ENCODE measurements at places on chromosomes 2 and 18. TPM values are rescaled to one million over a fixed set of nuclear protein-coding genes. Genes with fewer than 3 reads are reported as not detected.

AQP12A gene
- not detected for total RNA-seq

CAPN14 gene
- 0.04 TPM for total RNA-seq

GRCh38 chr18:80088823-80089222, 20.2 kb upstream of the ADNP2 start:
- no peaks in the 10 kb centered on the region for H3K27me3 ChIP-seq
- H3K4me1 ChIP-seq, result no peaks in the 10 kb centered on the region
- H3K4me3 ChIP-seq, result no peak overlapping the region
- no peak for DNase-seq
- no peak overlapping the region for H3K27ac ChIP-seq
- H3K36me3 ChIP-seq, result no peaks in the 10 kb centered on the region

- H3K27ac ChIP-seq, result no peak overlapping the region
- no peak for DNase-seq
- peaks cover 2% of the 10 kb centered on the region for H3K27me3 ChIP-seq
- no peak overlapping the region for H3K4me3 ChIP-seq
- no peaks in the 10 kb centered on the region for H3K4me1 ChIP-seq
These were observed 36.1 kb downstream of the PSTPIP2 start for GRCh38 chr18:46035696-46036680.

- no peak for DNase-seq
- H3K4me3 ChIP-seq, result no peak overlapping the region
- H3K27me3 ChIP-seq, result no peaks in the 10 kb centered on the region
These were observed 32.8 kb downstream of the UXS1 start for GRCh38 chr2:106161341-106161740.

GRCh38 chr2:150885236-150885635, 376.4 kb downstream of the RBM43 start:
- no peak overlapping the region for H3K4me3 ChIP-seq
- H3K27ac ChIP-seq, result no peak overlapping the region
- DNase-seq, result no peak
- no peaks in the 10 kb centered on the region for H3K4me1 ChIP-seq
- no peaks in the 10 kb centered on the region for H3K27me3 ChIP-seq

DNA sequence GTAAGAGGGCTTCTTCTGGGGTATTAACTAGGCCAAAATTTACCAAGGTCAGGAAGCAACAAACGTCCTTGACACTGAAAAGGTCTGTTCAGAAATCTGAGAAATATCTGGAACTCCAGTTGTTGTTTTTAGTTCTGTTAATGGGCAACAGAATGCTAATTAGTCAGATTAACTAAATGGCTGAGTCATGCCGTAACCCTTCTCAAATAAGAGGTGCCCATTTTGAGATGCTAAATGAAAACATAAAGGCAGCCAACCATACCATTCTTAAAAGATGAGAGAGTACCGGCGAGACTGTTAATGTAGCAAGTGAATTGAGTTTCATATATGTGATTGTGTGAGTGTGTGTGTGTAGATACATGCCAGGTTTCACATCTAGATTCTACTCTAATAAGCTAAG, 147.9 kb upstream of the GAREM1 start:
- no peaks in the 10 kb centered on the region for H3K4me1 ChIP-seq
- no peaks in the 10 kb centered on the region for H3K27me3 ChIP-seq
- no peak for DNase-seq
- H3K27ac ChIP-seq, result no peak overlapping the region
- H3K4me3 ChIP-seq, result no peak overlapping the region
- no peaks in the 10 kb centered on the region for H3K36me3 ChIP-seq

- no peaks in the 10 kb centered on the region for H3K36me3 ChIP-seq
- no peak overlapping the region for H3K4me3 ChIP-seq
- H3K4me1 ChIP-seq, result no peaks in the 10 kb centered on the region
- no peaks in the 10 kb centered on the region for H3K27me3 ChIP-seq
- peak; percentile 20 for DNase-seq
- peak overlapping the region; percentile 18 for H3K27ac ChIP-seq
These were observed 62.8 kb downstream of the PRELID3A start for GRCh38 chr18:12470382-12471075.

DNA sequence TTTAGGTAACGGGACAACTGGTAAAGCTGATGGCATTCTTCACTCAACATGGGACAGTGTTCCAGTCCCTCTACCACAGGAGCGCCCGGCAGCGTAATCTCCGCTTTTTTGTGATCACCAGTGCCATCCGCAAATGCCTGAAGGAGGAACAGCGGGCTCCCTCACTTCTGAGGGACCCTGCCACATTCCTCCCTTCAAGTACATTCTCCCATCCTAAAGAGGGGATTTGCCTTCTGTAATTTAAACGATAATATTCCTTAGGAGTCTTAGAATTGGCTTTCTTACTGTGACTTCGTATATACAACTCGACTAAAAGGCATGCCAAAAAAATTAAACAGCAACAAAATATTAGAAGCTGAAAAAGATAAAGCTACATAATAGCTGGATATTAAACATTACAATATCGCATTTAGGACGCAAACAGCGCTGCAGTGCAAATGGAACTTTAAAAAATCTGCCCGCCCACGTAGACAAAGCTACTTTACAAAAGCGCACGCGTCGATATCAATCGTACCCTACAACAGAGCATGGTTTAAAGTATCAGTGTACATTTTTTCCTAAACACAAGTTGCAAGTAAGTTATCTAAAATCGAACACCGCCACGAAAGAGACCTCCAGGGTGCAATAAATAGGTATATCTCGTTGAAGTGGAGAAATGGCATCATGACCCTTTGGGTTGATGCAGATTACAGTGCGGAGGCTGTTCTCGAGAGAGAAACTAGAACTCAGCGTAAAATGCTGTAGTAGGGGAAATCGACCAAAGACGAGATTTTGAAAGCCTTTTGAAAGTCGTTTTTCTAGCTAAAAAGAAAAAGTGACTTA, 2.3 kb upstream of the VSNL1 start:
- H3K27ac ChIP-seq, result no peak overlapping the region
- DNase-seq, result peak; percentile 67
- H3K36me3 ChIP-seq, result no peaks in the 10 kb centered on the region
- peak overlapping the region; percentile 77 for H3K4me3 ChIP-seq
- H3K27me3 ChIP-seq, result peaks cover 28% of the 10 kb centered on the region

- H3K27me3 ChIP-seq, result no peaks in the 10 kb centered on the region
- DNase-seq, result no peak
- H3K36me3 ChIP-seq, result no peaks in the 10 kb centered on the region
- peaks cover 3% of the 10 kb centered on the region for H3K4me1 ChIP-seq
- no peak overlapping the region for H3K27ac ChIP-seq
These were observed 39.5 kb downstream of the ATP6V1C2 start for GRCh38 chr2:10760794-10761504.

DNA sequence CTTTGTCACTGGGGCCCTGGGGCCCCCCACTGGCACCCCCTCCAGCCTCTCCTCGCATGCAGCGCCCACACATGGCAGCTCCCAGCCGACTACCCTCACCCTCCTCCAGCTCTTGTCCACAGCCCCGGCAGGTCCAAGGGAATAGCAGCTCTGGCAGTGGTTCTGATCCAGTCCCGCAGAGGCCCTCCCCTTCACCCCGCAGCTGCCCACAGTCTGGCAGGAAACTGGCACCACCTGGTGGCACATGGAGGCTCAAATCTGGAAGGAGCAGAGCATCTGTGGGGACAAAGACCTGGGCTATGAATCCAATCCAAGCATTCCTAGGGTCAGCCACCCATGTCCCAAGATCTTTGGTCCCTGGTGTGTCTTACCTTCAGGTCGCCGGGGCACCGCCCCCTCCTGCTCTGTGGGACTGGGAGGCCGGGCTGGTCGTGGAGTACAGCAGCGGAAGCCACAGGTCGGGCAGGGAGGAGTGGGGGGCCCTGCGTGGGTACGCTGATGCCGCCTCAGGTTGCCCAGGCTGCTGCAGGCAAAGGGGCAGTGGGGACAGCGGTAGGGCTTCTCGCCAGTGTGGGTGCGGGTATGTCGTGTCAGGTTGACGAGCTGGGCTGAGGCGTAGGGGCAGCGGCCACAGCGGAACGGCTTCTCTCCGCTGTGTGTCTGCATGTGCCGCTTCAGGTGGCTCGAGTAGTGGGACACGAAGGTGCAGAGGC, 2.3 kb downstream of the ZNF513 start:
- no peaks in the 10 kb centered on the region for H3K36me3 ChIP-seq
- peak; percentile 17 for DNase-seq
- peaks cover 8% of the 10 kb centered on the region for H3K4me1 ChIP-seq
- H3K27ac ChIP-seq, result peak overlapping the region; percentile 29

GRCh38 chr2:234716271-234716670, 219.4 kb upstream of the ARL4C start:
- no peak overlapping the region for H3K4me3 ChIP-seq
- no peaks in the 10 kb centered on the region for H3K27me3 ChIP-seq
- no peaks in the 10 kb centered on the region for H3K36me3 ChIP-seq

DNA sequence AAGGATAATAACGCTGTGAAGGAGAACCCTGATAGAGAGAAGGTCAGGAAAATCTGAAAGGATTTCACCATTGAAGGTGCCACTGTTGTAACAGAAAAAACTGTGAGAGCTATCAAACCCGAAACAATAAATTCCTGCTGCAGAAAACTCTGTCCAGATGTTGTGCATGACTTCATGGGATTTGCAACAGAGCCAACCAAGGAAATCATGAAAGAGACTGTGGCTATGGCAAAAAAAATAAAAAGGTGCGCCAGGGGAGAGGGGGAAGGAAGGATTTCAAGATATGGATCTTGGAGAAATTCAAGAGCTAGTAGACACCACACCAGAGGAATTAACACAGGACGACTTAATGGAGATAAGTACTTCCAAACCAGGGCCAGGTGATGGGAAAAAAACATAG, 88.0 kb downstream of the LDLRAD4 start:
- H3K36me3 ChIP-seq, result no peaks in the 10 kb centered on the region
- no peak overlapping the region for H3K4me3 ChIP-seq
- no peak for DNase-seq
- no peak overlapping the region for H3K27ac ChIP-seq
- no peaks in the 10 kb centered on the region for H3K4me1 ChIP-seq
- no peaks in the 10 kb centered on the region for H3K27me3 ChIP-seq

DNA sequence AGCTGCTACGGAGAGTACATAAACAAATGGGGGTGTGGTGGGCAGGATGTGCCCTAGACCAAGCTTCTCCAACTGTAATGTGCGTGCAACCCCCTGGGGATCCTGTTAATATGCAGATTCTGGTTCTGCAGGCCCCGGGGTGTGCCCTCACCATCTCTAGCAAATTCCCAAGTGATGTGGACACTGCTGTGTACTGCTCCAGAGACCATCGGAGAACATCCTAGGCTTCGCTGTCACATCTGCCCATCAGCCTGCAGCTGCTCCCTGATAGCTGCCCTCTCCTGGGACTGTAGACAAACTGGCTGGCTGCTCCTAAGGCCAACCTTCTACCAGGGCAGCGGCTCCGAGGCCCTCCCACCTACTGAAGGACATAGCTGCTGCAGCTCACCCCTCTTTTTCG, 3.2 kb downstream of the HS1BP3 start:
- no peak for DNase-seq
- H3K4me1 ChIP-seq, result no peaks in the 10 kb centered on the region
- peaks cover 19% of the 10 kb centered on the region for H3K27me3 ChIP-seq
- H3K4me3 ChIP-seq, result no peak overlapping the region
- H3K36me3 ChIP-seq, result no peaks in the 10 kb centered on the region
- H3K27ac ChIP-seq, result no peak overlapping the region

DNA sequence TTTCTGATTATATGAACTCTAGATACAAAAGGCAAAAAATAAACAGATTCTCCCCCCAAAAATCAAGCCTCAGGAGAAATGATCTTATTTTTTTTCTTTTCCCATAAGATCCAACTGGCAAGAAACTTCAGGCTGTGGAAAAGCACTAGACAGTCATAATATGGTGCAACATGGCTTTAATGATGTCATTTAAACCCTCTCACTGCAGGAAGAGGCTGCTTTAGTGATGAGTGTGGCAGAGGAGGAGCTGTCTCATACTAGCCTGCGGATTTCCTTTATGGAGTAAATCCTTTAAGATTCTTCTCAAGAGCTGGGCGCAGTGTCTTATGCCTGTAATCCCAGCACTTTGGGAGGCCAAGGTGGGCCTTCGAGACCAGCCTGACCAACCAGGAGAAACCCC, 83.3 kb upstream of the CD28 start:
- H3K4me1 ChIP-seq, result no peaks in the 10 kb centered on the region
- H3K4me3 ChIP-seq, result no peak overlapping the region
- no peaks in the 10 kb centered on the region for H3K36me3 ChIP-seq

DNA sequence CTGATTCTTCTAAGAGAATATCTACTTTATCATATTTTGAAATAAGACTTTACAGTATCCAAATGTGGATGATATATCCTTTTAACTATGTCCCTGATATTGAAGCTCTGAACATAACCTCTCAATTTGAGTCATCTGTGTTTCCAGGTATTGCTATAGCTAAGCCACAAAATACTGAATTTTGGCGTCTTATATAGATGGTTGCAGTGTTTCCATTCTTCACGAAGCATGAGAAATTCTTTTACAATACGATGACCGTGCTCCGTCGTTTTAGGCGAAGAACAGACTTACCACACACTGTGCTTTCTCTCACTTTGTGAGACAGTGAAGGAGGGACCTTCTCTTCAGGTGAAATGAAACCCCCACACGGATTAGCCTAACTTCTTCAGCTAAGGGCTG, 45.3 kb downstream of the LRRFIP1 start:
- H3K36me3 ChIP-seq, result no peaks in the 10 kb centered on the region
- H3K27me3 ChIP-seq, result no peaks in the 10 kb centered on the region
- no peak overlapping the region for H3K4me3 ChIP-seq

DNA sequence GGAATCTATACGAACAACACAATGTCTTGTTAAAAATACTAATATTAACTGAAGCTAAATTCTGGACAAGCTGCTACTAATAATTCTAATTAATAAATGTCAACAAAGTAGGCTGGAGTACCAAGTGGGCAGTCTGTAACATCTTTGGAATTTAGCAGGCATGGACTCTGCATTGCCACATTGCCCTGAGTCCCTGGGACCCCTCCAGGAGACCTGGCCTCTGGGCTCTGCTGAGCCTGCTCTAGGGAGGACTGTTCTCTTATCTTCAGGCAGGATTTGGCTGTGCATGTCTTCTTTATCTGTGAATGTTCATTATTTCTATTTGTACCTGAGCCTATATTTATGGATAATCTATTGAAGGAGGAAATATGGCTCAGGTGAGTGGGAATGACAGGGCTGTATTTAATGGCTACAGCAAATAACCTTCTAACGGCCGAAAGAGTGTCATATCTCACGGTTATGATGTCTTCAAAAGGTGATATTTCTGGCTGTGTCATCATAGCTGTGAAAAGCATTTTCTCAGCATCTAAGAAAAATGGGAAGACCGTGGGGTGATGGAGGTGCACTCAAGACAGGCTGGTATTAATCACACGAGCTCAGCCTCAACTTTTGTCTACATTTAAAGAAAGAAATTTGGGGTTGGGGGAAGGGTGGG, 28.6 kb upstream of the SETBP1 start:
- DNase-seq, result no peak
- no peaks in the 10 kb centered on the region for H3K4me1 ChIP-seq
- no peaks in the 10 kb centered on the region for H3K36me3 ChIP-seq
- no peak overlapping the region for H3K27ac ChIP-seq
- no peaks in the 10 kb centered on the region for H3K27me3 ChIP-seq

DNA sequence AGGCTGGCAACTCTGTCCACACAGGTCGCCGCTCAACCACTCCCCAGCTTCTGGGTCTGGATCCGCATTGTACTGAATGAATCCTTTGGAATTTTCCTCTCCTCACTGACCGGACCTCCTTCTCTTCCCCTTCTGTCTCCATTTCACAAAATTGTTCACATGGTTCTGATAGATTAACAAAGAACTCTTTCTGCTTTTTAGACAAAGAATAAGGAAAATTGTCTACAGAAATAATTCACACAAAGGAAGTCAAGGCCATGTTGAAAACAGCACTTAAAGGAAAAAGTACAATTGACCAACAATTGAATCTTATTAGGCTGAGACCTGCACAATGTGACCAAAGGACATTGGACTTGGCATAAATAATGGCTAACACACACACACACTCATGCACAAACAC, 73.6 kb upstream of the GLI2 start:
- no peak overlapping the region for H3K4me3 ChIP-seq
- H3K36me3 ChIP-seq, result no peaks in the 10 kb centered on the region
- H3K4me1 ChIP-seq, result no peaks in the 10 kb centered on the region
